Central memory CD8-positive, alpha-beta T cell (primary cell): ENCODE measurements at places on chromosomes 4 and X.

DNA sequence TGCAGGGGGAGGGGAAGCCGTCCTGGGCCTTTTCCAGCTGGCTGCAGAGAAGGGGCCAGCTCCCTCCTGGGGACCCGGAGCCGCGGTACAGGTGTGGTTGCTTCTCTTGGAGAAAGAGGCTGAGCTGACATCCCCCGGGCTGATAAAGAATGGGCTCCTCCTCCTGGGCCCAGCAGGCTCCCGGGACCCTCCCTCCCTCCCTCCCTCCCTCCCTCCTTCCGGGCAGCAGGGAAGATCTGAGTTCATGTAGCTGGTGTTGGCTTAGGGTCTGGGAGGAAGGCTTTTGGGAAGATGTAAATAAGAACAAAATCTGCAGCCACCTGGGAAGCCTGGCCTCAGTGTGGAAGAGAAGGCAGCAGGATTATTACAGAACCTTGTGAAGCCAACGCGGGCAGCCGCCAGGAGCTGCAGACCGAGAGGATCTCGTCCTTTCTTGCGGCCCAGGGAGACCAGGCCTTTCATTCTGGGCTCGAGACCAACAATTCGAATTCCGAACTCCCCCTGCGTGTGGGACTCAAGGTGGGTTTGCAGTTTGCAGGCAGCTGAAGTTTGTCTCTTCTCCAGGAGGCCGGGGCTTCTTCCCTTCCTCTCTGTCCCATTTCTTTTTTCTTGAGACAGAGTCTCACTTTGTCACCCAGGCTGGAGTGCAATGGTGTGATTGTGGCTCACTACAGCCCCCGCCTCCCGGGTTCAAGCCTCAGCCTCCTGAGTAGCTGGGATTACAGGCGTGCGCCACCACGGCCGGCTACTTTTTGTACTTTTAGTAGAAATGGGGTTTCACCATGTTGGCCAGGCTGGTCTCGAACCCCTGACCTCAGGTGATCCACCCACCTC is at the start of gene PLCXD1:
Gene PLCXD1 (plus strand): TSS at position 216 of the 834 bp plus-strand sequence. CDS start 2,807 bp downstream, outside the sequence.
- DNase-seq: no peak

GRCh38 chr4:150369434-150370380 is 212.2 kb upstream of the MAB21L2 start:
- no peak for DNase-seq

DNA sequence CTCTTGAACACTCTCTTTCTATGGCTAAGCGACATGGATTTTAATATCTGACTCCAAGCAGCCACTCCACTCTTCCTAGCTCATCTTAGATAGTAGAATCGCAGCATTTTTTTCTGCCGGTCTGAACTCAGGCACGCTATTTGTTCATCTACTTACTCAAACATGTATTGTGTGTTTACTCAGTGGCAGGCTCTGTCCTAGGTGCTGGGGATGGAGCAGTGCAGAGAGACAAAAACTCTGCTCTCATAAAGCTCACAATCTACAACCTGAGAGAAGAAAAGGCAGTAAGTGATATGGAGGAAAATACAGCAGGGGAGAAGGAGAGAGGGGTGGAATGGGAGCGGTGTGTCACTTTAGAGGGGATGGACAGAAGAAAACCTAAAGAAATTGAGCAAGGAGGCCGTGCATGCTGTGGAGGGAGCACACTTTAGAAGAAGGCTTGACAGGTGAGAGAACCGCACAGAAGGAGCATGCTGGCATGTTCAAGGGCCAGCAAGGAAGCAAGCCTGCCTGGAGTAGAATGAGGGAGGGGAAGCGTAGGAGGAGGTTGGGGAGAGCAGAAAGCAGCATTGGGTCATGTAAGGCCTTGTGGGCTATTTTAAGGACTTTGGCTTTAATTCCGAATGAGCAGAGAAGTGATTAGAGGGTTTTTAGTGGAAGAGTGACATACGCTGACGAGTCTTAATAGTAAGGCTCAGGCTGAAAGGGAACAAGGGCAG is 132.0 kb downstream of the ANK2 start:
- no peak for DNase-seq

- peak; percentile 26 for DNase-seq
Observed at GRCh38 chr4:3871181-3871852, 105.1 kb downstream of the ADRA2C start.

DNA sequence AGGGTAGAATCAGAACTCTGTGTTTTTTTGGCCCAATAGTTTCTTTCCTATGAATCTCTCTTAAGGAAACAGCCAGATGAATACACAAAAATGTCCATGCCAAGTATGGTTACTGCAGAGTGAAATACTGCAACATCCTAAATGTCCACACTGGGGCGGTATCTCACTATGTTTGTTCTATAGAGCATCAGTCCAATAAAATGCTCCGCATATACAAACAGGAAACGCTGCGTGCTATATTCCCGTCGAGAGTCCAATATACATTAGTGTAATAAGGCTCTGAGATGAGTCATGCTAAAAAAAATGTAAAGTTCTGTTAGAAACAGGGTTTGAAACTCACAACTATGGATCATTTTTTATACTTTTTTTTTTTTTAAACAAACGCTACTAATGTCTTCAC is 72.9 kb upstream of the ENOX2 start:
- DNase-seq: no peak

GRCh38 chrX:66008328-66008970 is 31.4 kb downstream of the VSIG4 start:
- DNase-seq: no peak

- DNase-seq: no peak
Observed at GRCh38 chr4:77560170-77560569, 45.5 kb upstream of the CXCL13 start.

DNA sequence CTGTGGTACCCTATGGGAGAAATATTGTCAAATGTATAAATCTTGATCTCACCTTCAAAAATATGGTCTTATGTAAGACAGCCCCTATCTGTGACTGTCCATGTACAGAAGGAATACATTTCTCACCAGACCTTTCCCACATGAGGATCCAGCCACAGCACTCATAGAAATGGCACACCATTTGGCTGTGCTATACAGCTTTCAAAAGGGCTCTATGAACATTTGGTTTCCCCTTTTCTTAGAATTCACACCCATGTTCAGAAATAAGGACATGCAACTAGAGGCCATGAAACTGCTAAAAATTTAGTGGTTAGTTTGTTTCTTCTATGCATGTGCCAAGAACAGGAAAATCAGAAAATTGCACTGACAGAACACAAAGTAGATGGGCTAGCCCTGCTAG is 62.7 kb downstream of the ANTXR2 start:
- no peak for DNase-seq

DNA sequence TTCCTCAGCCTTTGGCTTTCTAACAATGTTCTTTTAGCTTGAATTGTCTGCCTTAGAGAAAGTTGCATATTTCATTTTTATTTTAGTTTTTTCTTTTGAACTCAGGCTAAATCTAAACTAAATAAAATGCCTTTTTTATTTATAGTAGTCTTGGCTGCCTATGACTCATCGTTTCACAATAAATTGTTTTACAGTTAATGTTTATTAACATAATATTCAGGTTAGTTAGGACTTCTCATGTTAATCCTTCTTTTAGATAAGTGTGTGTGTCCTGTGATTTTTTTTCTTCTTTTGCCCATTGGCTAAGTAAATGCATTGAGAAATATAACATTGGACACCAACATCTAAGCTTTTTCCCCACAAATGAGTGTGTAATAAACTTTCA is 1.6 kb downstream of the RP2 start:
- DNase-seq: no peak

- no peak for DNase-seq
Observed at GRCh38 chr4:78939667-78940008, 400 bp upstream of the PAQR3 start.

GRCh38 chr4:147590249-147590920 is 26.8 kb upstream of the TMEM184C start:
- DNase-seq: no peak
